Colonic mucosa (tissue), 4 donors: ENCODE measurements at places on chromosomes 16 and 17. TPM values are rescaled to one million over a fixed set of nuclear protein-coding genes. Genes with fewer than 3 reads are reported as not detected.

- no peak for DNase-seq
These were observed 58.3 kb downstream of the BEAN1 start for GRCh38 chr16:66485376-66485775.

DNA sequence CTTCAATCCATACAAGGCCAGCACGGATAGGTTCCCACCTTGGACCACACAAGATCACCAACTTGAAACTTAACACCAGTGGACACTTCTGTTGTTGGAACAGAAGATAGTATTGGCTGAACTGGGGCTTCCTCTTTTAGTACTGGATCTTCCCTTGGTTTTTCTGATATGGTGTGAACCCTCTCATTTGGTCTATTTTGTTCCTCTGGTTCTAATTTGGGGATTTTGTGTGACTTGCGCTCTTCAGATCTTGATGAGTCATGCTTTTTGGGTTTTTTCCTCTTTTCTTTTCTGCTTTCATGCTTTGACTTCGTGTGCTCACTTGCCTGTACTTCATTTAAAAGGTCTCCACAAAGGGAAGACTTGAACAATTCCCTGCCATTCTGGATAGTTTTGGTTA is 39.0 kb downstream of the SOST start:
- no peak for DNase-seq

DNA sequence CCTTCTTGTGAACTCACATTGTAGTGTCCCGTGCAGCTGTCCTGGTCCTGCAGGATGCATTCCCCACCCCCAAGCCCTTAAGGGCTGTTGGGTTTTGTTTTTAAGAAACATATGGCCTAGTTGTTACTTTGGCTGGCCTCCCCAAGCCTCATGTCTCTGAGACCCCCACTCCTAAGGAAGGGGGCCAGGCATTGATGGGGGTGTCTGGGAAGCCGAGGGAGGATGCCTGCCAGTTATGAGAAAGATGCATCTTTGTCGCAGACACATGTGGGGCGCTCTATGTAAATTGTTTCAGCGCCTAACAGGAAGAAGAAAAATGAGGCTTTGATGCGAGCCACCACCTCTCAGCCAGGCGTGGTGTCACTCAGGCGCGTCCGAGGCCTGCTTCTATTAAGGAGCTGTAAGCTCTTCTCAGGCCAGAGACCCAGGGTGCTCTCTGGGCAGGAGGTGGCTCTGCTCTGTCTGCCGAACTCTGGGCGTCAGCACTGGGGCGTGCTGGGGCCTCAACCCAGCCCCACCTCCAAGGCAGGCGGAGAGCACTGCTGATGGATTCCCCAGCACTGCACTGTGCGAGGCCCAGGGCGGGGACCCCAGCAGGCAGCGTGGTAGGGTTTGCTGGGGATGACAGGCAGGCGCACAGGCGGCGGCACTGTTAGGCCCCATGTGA is 70.6 kb downstream of the SREBF1 start:
- no peak for DNase-seq

DNA sequence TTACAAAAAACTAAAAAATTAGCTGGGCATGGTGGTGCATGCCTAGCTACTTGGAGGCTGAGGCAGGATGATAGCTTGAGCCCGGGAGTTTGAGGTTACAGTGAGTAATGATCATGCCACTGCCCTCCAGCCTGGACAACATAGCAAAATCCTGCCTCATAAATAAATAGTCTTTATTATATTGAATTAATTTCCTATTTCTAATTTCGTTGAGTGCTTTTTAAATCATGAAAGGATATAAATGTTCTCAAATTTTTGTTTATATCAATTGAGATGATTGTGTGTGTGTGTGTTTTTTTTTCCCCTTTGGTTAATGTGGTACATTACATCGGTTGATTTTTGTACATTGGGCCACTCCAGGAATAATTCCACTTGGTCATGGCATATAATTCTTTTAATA is 32.0 kb upstream of the AQP8 start:
- DNase-seq: no peak

DNA sequence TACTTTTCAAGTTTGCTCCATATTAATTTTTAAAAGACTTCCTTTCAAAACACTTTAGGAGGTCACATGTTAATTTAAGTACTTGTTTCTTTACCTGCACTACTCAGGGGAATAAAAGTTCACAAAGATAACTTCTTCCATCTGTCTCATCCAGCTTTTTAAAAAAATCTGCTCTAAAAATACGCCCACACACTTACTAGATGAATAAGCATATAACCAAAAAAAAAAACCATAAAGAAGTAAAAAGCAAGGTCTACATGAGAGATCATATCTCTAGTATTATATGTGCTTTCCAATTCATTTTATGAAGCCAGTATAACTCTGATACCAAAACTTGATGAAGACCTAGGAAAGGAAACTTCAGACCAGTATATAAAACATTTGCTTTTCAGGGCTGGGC is 17.2 kb downstream of the SKAP1 start:
- no peak for DNase-seq

DNA sequence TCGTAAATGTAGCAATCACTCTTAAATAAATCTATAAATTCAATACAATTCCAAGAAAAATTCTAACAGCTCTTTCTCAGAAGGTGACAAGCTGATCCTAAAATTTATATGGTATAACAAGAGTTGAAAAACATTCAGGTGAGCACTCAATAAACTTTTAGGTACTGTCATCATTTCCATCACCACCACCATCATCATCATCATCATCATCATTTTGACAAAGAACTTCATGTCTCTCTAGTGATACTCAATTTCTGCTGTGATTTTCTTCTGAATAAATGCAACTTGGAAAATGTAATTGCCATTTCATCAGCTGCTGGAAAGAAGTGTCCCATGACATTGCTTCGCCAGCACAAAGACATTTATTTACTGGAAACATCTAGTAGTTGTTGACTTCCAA is 222.9 kb upstream of the IRX5 start:
- DNase-seq: no peak

DNA sequence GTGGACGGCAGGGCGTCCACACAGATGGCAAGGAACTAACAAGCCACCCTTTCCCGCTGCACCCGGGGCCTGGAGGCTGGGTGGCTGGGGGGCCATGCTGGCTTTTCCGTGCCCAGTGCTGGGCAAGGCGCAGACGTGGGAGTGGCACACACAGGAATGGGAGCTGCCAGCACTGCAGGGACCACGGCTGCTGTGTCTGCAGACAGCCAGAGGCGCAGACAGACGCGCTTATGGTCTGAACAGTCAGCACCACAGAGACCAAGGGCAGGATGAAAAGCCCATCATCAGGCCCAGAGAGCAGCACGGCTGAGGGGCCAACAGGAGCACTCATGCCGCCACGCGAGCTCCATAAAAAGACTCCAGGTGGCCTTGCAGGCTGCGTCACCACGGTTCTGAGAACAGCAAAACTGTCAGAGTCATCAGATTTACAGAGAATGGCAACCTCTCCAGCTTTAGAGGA is 24.0 kb downstream of the PDIA2 start:
- DNase-seq: no peak

- DNase-seq: no peak
These were observed 12.7 kb upstream of the RCVRN start for GRCh38 chr17:9917801-9918200.

DNA sequence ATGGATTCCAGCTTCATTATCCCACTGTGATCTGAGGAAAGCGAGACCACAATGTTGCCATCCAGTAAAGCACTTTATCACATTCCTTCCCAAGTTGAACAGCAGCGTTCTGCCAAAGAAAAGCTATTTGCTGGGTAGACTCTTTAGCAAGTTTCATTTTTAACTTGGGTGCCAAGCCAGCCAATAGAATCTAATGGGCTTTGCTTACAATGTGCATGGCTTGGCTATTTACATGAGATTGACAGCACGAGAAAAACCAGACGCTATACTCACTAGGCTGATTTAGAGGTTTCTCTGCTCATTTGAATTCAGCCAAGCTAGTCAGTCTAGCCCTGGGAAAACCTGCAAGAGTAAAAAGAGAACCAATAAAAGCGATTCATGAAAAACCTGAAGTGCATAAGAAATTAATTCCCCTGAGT is 108.9 kb downstream of the CDH13 start:
- DNase-seq: no peak

GRCh38 chr17:41800601-41801373 is 11.0 kb downstream of the P3H4 start:
- DNase-seq: peak; percentile 92

- DNase-seq: no peak
These were observed 561.6 kb upstream of the CDH8 start for GRCh38 chr16:62597875-62598274.

DNA sequence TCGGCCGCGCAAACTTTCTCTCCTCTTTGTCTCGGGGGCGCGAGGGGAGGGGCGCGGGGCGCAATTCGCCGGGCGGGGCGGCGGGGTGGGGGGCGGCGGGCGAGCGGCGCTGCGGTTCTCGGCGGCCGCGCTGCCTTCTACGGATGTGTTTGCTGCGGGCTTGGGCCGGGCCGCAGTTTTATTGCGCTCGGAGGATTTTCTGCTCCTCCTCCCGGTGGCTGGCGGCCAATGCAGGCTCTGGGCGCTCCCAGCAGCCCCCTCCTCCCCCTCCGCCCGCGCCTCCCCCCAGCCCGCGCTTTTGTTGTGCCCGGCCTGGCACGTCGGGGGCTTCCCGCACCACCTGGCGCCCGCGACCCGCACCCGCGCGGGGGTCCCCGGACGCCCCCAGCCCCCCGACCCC is at the start of gene TIMP2:
TIMP2 (minus strand) TSS at position 154 of the 400 bp plus-strand sequence. CDS start 299 bp downstream, outside the sequence.
- peak; percentile 88 for DNase-seq

DNA sequence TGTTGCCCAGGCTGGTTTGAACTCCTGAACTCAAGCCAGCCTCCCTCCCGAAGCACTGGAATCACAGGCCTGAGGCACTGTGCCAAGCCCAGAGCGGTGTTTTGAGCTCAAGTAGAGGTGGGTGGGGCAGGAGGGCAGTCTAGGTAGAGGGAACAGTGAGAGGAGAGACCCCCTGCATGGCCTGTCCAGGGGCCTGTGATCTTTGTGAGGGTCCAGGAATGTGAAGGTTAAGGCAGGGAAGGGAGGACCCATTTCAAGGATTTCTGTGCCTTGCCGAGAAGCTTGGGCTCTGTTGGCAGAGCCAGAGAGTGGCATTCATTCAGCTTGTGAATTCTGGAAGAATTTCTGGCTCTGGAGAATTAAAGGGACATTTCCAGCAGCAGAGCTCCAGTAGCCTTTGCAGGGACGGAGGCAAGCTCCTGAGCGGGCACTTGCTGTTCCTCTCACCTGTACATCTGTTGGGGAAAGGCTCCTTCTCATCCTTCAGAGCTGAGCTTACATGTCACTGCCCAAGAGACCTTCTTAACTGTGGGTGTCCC is 2.7 kb downstream of the WWOX start:
- DNase-seq: no peak

- DNase-seq: peak; percentile 80
These were observed 67.9 kb downstream of the HIC1 start for GRCh38 chr17:2122641-2123302.

DNA sequence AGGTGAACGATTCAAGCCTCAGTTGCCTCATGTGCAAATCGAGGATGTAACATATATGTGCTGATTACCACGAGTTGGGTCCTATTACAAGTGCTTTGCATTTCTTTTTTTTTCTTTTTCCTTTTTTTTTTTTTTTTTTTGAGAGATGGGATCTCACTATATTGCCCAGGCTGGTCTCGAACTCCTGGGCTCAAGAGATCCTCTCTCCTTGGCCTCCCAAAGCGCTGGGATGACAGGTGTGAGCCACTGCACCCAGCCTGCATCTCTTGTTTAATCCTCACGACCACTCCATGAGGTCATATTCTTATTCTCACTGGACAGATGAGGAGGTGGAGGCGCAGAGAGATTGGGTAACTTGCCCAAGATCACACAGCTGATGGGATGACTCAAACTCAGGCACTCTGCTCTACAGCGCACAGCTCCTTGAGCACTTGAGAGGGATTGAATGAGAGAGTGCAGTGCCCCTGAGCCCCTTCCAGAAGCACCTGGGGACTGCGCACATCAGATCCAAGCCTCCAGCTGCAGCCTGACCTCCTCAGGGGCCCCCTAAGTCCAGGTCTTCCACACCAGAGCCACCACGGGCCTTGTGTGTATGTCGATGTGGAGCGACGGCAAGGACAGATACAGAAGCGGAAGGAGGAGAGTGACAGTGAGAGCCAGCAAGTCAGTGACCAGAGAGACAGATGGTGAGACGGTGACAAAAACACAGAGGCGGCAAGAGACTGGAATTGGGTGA is 4.9 kb downstream of the STX1B start:
- DNase-seq: no peak

DNA sequence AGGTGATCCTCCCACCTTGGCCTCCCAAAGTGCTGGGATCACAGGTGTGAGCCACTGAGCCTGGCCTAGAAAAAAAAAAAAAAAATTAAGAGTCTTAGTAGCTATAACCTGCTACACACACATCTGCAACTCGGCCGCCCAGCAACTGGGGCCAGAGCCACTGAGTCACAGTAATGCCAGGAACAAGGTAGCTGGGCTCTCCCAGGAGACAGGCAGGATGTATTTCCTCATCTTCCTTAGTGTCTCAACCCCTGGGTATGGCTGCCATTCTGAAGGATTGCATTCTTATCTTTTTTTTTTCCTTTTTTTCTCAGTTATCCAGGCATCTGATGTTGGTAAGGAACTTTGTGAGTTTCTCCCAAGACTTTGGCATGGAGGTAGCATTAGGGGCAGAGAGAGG is 7.1 kb upstream of the PSMD3 start:
- no peak for DNase-seq

GRCh38 chr17:5330981-5331380 is 48.9 kb downstream of the RABEP1 start:
- DNase-seq: no peak

- DNase-seq: no peak
These were observed 13.4 kb upstream of the TMEM170A start for GRCh38 chr16:75477680-75478473.

DNA sequence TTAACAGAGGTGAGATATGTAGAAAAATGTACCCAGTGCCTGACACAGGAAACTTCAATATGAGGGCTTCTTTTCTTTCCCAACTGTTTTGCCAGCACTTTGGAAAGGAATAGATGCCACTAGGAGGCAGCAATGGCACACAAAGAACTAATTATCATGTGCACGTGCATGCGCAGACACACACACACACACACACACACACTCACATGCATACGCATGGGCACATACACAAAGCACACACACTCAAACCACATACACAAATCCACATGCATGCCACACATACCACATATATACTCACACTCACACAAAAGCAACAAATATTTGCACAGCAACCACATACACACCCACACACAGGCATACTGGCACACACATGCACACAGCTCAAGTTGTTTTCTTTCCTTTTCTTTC is 8.8 kb upstream of the CEP112 start:
- peak; percentile 81 for DNase-seq

- no peak for DNase-seq
These were observed 74.9 kb upstream of the HS3ST2 start for GRCh38 chr16:22739077-22739476.

The ZP2 gene
- 0.25 TPM for total RNA-seq

The SNTB2 gene
- 34.5 TPM for total RNA-seq

The TP53TG3C gene
- total RNA-seq: not detected

The XPO6 gene
- total RNA-seq: 144 TPM

The DNAH17 gene
- total RNA-seq: 0.19 TPM

The TNFSF12 gene
- total RNA-seq: 11.4 TPM

The KCNJ18 gene
- total RNA-seq: not detected

The CTDNEP1 gene
- 124 TPM for total RNA-seq

The PTX4 gene
- total RNA-seq: not detected

The FLYWCH1 gene
- 28.4 TPM for total RNA-seq

The GAST gene
- total RNA-seq: not detected
